ENCODE measurements at places on chromosomes 2 and 18. TPM values are rescaled to one million over a fixed set of nuclear protein-coding genes. Genes with fewer than 3 reads are reported as not detected.

DNA sequence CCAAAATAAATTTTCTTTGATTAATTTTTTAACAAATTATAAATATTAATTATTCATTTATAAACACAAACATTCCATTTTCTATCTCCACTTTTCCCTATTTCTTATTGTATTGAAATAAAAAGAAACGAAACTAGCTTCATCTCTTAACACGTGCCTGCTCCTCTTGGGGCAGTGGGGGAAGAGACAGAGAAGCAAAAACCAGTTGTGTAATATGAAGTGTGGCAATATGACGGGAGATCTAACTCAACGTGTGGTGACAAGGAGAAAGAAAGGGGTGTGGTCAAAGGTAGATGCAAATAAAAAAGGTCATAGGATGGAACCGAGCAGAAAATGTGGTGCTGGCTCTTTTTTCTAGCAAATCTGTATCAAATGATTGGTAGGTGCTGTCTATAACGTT is 106.9 kb upstream of the SLC8A1 start:
- H3K36me3 ChIP-seq = no peaks in the 10 kb centered on the region
- no peak for DNase-seq
- H3K27ac ChIP-seq = no peak overlapping the region

DNA sequence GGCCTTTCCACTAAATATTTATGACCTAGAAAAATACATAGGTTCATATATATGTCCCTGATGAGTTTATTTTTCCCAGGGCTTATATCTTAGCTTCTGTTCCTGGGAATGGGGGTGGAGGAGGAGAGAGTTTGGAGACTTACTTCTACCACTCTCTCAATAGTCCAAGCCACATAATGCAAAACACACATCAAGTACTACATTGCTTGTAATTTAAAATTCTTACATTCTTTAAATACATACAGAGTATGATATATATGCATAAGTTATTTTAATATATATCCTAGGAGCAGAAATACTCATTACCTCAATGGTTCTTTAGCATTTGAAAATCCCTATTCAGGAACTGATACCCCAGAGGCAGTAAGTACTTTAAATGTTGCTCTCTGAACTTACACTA is 73.2 kb upstream of the MYL1 start:
- no peaks in the 10 kb centered on the region for H3K27me3 ChIP-seq
- H3K36me3 ChIP-seq = no peaks in the 10 kb centered on the region
- H3K27ac ChIP-seq = no peak overlapping the region
- no peak overlapping the region for H3K4me3 ChIP-seq

- no peaks in the 10 kb centered on the region for H3K27me3 ChIP-seq
- no peak overlapping the region for H3K4me3 ChIP-seq
- DNase-seq = no peak
- H3K4me1 ChIP-seq = peaks cover 81% of the 10 kb centered on the region
- H3K27ac ChIP-seq = no peak overlapping the region
These were observed 140.0 kb upstream of the SERTAD2 start for GRCh38 chr2:64793701-64794100.

DNA sequence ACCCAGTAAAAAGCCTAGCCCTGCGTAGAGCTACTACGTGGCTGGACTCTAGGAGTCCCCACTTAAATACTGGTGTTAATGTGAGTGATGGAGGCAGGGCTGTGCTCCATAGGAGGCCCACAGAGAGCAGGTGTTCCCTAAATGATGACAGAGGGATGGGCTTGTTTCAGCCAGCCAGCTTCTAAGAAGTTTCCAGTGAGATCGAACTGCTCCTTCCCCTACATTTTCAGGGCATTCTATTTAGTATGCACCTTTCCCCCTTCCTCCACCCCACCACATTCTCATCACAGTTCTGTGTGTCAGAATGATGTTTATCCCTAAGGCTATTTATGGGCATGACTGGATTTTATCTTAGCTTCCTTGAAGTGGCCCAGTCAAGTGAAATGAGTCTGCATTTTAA is 213.0 kb downstream of the TRIB2 start:
- H3K27me3 ChIP-seq = no peaks in the 10 kb centered on the region
- no peak overlapping the region for H3K4me3 ChIP-seq
- peaks cover 35% of the 10 kb centered on the region for H3K4me1 ChIP-seq
- H3K36me3 ChIP-seq = no peaks in the 10 kb centered on the region

DNA sequence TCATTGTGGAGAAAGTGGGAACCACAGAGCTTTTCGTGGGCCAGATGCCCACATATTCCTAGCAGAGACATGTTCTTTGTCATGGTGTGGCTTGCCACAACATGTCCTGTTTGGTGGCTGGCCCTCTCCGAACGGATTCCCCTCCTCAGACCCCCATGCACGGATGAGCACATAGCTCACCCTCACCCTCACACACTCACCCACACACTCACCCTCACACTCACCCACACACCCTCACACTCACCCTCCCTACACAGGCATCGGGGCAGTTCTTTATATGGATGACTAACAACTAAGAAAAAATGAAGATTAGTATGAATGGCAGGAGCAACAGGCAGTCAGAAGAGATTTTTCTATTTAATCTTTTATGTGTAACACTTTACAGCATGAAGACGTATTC is 149.9 kb downstream of the ZNF236 start:
- H3K4me3 ChIP-seq = no peak overlapping the region
- no peaks in the 10 kb centered on the region for H3K4me1 ChIP-seq
- H3K27ac ChIP-seq = no peak overlapping the region
- no peaks in the 10 kb centered on the region for H3K27me3 ChIP-seq

Gene GCG
- not detected for total RNA-seq

Gene ORC4
- total RNA-seq = 28.4 TPM

Gene ALLC
- not detected for total RNA-seq

Gene CXCR2
- not detected for total RNA-seq

All from PC-9 (cell line).